ENCODE measurements at places on chromosomes 11 and 22.
A peak's percentile ranks its signal among the peaks of the same experiment; 100 is the strongest.

DNA sequence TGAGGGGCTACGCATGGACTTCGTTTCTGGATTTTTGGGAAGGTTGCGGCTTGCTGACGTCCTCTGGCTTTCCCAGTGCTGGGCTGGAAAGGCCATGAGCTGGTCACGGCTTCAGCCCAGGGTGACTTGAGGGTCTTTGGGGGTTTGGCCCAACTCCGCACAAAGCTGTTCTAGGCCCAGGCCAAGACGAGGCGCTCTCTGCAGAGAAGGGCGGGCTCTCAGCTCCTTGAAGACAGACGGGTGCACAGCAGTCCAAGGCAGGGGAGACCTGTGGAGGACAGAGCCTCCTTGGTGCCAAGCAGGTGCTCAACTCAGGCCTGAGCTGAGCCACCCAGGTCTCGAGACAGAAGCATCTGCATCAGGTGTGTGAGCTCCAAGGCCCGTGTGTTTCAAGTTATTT, 1003.7 kb downstream of the BRD1 start:
- DNase-seq = no peak

GRCh38 chr11:60570970-60571369, 55.8 kb downstream of the MS4A13 start:
- DNase-seq = no peak

- DNase-seq = peak; percentile 83
Measured at GRCh38 chr11:131253142-131253655, 117.2 kb upstream of the NTM start.

DNA sequence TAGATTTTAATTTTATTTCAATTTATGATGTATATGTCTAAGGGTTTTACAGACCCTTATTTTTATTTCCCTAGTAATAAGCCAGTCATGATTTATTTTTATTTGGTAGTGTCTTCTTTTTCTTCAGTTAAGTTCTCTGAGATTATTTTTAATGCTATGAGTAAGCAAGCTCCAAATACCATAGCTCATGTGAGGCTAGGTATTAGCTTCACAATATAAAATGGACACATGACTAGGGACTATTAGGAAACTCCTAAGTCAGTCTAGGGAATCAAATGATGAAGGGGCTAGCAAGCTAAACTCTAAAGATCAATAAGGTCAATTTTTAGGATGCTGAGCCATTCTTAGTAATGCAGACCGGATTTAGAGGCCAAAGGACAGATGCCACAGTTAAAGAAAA, 45.9 kb downstream of the CKAP5 start:
- DNase-seq = no peak

DNA sequence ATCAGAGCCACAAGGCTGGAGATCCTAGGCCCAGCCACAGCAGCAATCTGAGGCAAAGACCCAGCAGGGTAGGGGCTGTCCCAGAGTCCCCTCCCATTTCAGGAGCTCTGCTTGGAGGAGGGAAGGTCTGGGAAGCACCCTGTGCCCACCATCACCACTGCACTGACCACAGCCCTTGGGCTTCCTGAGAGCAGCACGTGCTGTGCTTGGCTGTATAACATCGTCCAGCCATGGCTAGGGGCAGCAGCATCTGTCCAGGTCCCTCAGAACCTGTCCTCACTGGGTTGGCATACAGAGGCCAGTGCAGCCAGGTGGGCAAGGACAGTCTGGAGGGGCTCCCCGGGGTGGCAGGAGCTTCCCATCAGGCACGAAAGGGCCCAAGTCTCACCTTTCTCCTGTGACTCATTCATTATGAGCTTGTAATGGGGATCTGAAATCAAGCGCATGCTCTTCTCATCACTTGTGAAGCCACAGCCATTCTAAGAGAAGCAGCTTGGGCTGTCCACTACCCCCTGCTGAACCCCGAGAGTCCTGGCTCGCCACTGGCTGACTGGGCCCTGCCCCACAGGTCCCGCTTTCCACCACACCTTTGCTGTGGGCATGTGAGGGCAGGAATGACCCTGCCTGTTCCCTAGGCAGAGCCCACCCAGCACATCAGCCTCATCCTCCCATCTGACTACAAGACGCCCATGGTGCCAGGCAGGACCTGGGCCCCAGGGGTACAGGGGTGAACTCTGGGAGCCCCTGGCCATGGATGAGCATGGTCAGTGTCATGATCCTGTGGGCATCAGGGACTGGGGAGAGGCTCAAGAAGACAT, 83.3 kb downstream of the MED15 start:
- DNase-seq = no peak

- DNase-seq = peak; percentile 99
Measured at GRCh38 chr11:129460714-129461113, 85.1 kb downstream of the BARX2 start.

DNA sequence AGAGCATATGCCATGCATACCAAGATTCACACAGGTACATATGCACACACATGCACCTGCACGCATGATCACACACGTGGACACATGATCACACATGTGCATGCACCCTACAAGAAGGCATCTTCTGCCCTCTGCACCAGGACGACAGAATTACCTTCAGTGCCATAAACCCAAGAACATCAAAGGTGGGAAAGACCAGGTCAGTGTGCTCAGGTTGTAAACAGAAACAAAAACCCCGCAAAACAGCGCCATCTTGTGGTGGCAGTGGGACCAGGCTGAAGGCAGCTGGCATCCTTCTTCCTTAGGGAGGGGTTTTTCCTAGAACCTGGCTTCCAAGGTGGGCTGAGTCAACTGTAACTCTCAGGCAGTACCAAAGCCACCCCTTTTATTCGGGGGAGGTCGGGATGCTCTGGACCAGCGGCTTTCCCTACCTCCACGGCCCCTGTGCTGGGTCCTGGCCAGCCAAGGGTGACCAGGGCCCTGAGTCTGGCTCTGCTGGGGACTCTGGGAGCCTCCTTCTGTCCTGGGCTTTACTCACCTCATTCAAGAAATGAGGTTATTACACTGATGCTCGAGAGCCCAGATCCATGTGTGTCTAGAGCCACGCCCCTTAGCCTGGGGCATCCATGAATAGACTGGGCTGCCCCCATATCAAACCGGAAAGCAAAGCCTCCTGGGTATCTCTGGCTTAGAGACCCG, 69.4 kb upstream of the FGF3 start:
- DNase-seq = peak; percentile 56

DNA sequence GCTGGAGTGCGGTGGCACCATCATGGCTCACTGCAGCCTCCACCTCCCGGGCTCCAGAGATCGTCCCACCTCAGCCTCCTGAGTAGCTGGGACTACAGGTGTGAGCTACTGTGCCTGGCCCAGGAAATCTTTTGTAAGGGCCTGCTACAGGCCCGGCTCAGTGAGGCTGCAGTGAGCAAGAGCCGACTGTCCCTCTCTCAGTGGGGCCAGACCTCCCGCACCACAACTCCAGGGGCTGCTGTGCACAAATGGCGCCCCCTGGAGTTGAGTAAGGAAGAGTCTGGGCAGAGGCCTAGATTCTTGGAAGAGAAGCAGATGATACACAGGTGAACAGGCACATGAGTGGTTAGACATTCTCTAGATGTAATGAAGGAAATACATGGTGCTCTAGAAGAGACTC, 7.0 kb downstream of the SERHL2 start:
- DNase-seq = no peak

DNA sequence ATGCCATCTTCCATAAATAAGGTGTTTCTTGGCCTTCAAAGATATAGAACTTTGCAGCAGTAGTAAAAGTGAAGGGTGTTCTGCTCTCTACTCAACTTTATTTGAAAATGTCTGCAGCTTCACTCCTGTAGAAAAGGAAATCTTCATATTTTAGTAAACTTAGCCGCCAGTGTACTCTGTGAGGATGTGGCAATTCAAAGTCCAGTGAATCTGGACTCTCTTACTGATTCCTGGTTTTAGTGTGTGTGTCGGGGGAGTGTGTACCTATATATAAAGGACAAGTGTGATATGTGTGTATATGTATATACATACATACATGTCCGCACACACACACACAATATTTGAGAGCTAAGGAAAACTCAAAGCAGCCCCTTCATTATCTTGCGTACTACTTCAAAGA, 134.3 kb upstream of the LDLRAD3 start:
- DNase-seq = no peak

- no peak for DNase-seq
Measured at GRCh38 chr11:3164552-3165151, 458 bp downstream of the OSBPL5 start.

GRCh38 chr11:78354408-78355308, 63.0 kb downstream of the GAB2 start:
- no peak for DNase-seq

DNA sequence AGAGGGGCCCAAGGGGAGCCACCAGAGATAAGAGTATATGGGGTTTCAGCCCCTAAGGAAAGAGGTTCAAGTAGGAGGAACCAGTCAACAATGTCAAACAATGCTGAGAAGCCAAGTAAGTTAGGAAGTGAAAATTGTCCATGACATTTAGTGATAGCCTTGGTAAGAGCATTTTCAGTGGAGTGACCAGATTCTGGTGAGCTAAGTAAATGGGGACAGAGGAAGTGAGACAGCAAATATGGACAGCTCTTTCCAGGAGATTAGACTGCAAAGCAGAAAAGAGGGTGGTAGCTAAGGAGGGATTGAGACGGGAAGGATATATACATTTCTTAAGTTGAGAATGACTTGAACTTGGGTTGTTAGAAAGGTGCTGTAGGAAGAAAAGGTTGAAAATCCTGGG, 22.9 kb downstream of the POLD3 start:
- no peak for DNase-seq

DNA sequence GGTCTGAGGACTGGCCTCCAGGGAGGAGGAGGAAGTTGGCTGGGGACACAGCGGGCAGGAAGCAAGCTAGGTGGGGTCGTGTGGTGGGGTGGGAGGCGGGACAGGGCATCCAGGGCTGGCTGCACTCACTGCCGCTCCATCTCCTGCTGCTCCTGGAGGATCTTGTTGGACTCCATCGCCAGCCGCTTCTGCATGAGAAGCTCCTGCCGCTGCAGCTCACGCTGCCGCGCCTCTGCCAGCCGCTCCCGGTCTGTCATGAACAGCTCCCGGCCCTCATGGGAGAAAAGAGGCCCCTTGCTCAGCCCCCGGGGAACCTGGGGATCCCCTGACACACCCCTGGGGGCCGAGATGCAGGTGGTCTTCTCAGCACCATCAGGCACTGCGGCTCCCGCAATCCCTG, 21.6 kb downstream of the USH1C start:
- no peak for DNase-seq

- DNase-seq = no peak
Measured at GRCh38 chr11:66100272-66101065, 30.4 kb downstream of the PACS1 start.

- peak; percentile 61 for DNase-seq
Measured at GRCh38 chr11:34468209-34468841, 29.6 kb downstream of the CAT start.

GRCh38 chr11:68016904-68017817, 7.0 kb downstream of the ALDH3B1 start:
- DNase-seq = no peak

- peak; percentile 79 for DNase-seq
Measured at GRCh38 chr11:776561-777287, 563 bp downstream of the GATD1 start.

- DNase-seq = no peak
Measured at GRCh38 chr11:7591987-7592386, 78.2 kb downstream of the PPFIBP2 start.

- DNase-seq = no peak
Measured at GRCh38 chr22:47409539-47410275, 647.3 kb downstream of the TBC1D22A start.

DNA sequence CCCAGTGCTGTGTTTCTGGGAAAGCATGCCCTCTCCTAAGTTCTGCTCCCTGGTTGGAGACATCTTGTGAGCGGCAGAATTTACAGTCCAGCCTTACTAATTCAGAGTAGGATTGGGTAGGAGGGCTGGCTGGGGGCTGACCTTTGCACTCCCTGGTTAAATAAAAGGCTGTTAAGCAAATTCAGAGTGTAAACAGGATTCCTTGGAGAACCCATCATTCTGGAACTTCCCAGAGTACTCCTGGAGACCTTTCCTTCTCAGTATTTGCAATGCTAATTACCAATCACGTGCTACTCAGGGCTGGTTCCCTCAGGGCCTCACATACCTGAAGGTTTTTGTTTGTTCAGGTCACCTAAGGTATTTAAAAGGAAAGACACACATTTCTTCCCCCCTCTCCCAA, 340.2 kb downstream of the TBC1D22A start:
- DNase-seq = peak; percentile 83

DNA sequence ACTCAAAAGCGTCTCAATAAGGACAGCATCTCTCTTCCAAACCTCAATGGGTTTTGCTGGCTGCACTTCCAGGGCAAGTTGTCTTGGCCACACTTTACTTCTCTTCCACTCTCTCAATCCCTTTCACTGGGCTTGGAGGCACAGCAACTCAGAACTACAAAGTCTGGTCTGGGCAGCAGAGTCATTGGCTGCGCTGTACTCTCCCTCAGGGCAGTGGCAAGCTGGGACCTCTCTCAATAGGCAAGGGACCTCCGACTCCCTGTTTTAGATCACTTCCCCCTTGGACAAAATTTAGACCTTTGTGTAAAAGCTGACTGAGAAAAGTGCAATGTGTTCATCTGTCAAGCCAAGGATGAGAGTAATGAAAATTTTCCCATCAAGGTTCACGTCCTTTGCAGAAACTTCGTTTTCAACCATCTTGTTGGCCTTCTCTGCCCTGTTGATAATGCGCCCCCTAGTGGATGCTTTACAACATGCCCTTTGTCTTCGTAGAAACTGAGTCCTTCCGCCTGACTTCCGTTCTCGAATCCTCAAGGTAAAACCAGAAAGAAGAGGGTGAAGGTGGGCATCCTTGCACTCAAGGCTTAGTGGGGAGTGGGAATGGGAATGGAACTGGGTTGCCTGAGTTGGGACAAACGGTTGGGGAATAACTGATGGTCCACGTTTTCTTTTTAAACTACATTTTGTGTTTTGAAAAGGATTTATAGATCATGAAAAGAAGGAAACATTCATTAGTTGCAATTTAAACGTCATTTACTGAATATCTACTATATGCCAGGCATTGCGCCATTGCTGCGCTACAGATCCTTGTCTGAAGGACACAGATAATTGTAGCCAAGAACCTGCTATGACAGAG, 99.1 kb downstream of the CD44 start:
- peak; percentile 85 for DNase-seq

DNA sequence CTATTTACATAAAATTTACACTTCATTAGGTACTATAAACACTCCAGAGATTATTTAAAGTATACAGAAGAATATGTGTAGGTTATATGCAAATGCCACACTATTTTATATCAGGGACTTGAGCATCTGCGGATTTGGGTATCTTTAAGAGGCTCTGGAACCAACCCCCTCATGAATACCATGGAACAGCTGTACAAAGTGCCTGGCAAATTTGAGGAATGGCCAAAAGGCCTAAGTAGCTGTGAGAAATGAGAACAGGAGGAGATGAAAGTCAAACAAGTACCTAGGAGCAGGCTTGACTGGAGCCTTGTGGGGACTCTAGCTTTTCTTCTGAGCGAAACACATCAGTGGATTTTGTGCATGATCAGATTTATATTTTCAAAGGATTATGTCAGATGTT, 149.3 kb downstream of the RBFOX2 start:
- DNase-seq = peak; percentile 13

GRCh38 chr22:38531251-38531938, 25.3 kb upstream of the DDX17 start:
- no peak for DNase-seq

GRCh38 chr11:110455718-110456117, 26.0 kb downstream of the FDX1 start:
- no peak for DNase-seq

Measured in NCI-H526 (cell line).